Kasumi-1 (cell line): ENCODE measurements at places on chromosomes 7 and 10.

- no peak for DNase-seq
Measured at GRCh38 chr7:515628-516027, 4.0 kb downstream of the PDGFA start.

DNA sequence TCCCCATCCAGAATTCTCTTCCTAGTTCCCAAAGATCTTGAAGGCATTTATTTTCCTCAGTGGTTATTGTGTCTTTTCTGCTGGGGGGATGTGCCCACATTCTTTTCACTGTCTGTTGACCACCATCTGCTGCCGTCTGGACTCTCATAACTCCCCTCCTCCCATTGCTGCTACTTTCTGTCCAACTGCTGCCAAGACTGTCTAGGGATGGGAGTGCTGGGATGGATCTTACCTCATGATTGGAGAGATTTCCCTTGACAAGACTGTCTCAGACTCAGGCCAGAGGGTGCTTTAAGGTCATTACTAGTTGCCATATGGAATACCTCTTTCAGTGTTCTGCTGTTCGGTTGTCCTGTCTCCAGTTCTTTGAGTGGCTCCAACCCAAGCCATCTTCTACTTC, 141.6 kb downstream of the C1GALT1 start:
- DNase-seq, result no peak

GRCh38 chr7:15131661-15132060, 229.1 kb upstream of the DGKB start:
- no peak for DNase-seq

GRCh38 chr10:32377458-32378259, 30.7 kb upstream of the EPC1 start:
- peak; percentile 84 for DNase-seq

GRCh38 chr10:43674553-43675210, 26.0 kb upstream of the ZNF32 start:
- no peak for DNase-seq

- DNase-seq, result no peak
Measured at GRCh38 chr7:158318511-158318913, 269.1 kb downstream of the PTPRN2 start.

DNA sequence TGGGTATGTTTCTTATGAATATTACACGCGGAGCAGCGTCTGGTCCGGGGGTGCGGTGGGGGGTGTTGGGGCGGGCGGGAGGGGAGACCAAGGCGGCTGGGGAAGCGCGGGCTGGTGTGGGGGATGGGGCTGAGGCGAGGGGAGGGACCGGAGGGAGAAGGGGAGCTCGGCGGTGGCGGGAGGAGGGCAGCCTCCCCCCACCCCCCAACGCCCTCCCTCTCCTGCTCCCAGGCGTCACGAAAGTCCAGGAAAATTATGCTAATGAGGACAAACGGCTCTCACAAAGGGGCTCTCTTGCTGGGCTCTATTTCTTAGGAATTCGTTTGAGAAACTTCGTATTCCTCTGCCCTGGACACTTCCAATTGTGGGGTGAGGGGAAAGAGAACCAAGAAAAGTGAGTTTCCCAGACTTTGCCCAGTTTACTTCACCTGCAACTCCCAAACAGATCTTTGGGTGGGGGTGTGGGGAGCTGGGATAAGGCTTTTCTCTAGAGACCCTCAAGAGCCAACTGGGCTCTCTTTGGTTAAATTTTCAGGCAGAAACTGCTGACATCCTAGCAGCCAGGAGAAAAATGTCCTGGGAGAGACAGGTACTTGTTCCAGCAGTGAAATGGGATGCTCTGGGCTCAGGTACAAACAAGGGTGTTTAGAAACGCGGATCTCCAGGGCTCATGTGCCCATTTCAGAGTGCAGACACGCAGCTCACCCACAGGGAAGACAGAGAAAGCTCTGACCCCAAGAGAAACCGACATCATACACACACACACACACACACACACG, 11.7 kb upstream of the HOXA2 start:
- DNase-seq, result no peak

DNA sequence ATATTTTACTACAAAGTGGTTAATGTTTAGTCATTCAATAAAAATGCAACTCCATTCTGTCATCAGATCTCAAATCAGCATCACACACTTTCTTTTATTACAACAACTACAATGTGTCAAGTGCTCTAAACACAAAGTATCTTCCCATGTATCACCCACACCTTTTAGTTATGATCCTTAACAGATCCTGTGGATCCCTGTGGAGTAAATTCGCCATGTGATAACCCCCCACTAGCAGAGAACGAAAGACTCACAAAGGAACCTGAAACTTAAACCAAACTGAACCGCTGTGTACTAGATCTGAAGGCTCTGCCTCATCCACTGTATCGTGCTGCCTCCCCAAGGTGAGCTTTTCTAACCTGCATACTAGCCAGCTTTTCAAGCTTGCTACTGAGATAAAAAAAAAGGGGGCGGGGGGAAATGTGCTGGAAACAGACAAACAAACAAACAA, 1.7 kb downstream of the DPY19L1 start:
- no peak for DNase-seq

DNA sequence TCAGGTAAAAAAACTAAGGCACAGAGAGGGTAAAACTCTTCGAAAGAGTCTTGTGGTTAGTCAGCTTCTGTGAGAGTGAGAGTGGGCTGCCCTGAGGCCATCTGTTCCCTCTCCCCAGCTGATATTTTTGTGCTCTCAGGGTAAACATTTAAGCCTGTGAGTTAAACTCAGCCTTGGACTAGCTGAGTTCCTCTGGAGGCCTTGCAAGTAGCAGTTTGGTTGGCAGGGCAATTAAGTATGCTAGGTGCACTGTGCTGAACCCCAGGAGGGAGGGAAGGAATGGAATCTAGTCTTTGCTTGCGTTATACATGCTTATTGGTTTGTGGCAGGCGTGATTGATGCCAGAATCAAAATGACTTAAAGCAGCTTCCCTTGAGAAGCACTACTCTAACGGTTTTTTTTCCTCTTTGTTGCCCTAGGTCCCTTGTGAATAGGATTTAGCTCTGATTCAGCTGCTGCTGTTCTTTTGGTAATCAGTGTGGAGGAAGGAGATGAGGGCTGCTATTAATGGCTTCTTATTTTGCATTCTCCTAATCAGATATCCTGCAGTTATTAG, 140.2 kb downstream of the AUTS2 start:
- DNase-seq, result no peak

GRCh38 chr7:18471476-18472160, 23.9 kb upstream of the HDAC9 start:
- no peak for DNase-seq

- DNase-seq, result peak; percentile 19
Measured at GRCh38 chr10:43980313-43980712, 331.6 kb upstream of the ZNF32 start.

- DNase-seq, result no peak
Measured at GRCh38 chr10:31669357-31669756, 259.3 kb downstream of the ARHGAP12 start.

- no peak for DNase-seq
Measured at GRCh38 chr10:106278383-106278782, 886.1 kb downstream of the SORCS1 start.

DNA sequence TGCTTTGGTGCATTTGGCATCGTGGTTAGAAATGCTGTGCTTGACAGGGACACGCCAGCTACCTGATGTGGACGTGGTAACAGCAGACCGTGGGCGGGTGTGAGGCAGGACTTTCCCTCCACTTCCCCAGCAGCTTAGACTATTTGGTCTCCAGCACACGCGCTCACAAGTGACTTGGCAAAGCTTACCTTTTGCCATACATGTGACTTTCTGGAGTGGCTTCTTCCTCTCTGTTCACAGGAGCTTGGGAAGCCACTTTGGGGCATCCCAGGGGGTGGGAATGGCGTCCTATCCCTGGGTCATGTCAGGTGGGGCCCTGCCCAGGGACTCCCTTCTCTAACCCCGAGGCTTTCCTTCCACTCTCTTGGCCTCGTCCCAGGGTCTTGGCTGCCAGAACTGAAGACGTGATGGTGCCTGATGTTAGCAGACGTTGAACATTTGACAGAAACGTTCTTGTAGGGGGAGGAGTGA, 228.7 kb upstream of the KLF6 start:
- no peak for DNase-seq

DNA sequence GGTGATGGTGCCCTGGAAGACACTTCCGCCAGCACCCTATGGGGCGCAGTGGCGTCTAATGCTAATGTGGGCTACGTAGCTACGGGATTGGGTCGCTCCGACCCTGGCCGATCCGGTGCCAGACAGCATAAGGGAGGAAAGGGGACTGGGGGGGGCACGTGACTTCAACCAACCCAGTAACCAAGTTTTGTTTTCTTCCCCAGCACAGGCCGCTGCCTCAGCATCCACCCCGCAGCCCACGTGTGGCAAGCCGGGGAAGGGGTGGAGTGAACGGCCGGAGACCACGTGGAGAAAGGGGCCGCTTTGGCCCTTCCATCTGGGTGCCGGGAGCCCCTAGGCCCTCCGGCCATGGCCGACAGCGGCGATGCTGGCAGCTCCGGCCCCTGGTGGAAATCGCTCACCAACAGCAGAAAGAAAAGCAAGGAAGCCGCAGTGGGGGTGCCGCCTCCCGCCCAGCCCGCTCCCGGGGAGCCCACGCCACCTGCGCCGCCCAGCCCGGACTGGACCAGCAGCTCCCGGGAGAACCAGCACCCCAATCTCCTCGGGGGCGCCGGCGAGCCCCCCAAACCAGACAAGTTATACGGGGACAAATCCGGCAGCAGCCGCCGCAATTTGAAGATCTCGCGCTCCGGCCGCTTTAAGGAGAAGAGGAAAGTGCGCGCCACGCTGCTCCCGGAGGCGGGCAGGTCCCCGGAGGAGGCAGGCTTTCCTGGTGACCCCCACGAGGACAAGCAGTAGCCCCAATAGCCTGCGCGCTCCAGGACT, 2.5 kb downstream of the PRR15 start:
- DNase-seq, result no peak

DNA sequence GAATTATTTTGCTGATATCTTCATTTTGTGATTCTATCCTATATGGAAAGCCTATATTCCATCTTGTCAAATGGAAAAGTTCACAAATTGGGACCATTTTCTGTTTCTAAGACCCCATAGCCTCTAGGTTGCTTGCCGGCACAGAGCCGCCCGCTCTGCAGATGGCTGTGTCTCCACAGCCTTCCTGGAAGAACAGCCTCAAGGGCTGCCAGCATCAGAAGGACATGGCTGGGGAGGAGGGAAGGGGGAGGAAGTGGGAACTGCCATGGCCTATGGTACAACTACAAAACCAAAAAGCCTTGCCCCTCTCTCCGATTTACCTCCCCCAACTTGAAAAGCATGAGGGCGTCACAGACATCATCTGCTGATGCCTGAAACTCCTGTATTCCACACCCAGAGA, 75.9 kb downstream of the LANCL2 start:
- DNase-seq, result no peak

GRCh38 chr10:87500646-87501048, 4.0 kb upstream of the MINPP1 start:
- DNase-seq, result no peak

GRCh38 chr7:5625938-5626337, 155.5 kb downstream of the RNF216 start:
- no peak for DNase-seq

DNA sequence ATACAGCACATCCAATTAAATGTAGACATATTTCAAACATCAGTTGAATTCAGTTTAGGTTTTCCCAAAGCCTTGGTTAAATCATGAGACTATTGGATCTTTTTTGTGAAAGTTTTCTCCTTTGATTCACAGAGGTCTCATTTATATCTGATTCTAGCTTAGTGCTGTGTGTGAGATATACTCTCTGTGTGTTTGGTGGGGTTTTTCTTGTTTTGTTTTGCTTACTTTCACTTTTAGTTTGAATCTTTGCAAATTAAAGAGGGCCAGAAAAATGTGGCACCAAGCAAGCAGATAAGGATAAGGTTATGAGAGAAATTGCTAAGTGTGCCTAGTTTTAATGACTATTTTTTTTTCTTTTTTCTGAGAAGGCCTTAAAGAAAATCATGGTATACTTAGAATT, 12.6 kb upstream of the OR6B1 start:
- no peak for DNase-seq

GRCh38 chr10:58820861-58821751, 308.4 kb downstream of the BICC1 start:
- no peak for DNase-seq

DNA sequence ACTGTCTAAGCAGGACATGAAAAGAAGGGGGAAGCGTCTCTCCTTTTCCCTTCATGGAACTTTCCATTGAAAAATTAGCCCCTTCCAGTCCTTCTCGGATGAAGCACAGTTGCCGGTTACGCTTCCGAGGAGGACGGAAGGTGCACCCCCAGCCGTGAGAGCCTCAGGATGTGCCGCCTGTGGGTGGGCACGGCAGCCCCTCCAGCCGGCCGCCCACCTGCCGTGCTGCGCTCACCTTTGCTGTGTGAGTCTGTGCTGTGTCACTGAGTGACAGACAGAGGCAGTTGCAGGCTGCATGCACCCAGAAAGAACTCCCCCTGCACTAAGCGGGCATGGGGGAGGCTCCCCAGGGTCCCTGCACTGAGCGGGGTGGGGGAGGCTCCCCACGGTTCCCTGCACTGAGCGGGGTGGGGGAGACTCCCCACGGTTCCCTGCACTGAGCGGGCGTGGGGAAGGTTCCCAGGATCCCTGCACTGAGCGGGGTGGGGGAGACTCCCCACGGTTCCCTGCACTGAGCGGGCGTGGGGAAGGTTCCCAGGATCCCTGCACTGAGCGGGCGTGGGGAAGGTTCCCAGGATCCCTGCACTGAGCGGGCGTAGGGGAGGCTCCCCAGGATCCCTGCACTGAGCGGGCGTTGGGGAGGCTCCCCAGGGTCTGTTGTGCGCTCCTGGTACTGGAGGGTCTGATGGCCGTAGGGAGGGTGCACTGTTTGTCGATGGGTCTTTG, 74.2 kb downstream of the DNAJB6 start:
- no peak for DNase-seq

- no peak for DNase-seq
Measured at GRCh38 chr10:120495226-120496009, 38.4 kb downstream of the PLPP4 start.
